Left renal cortex interstitium (tissue), 4 donors: ENCODE measurements at places on chromosomes 16 and 17. TPM values are rescaled to one million over a fixed set of nuclear protein-coding genes. Genes with fewer than 3 reads are reported as not detected.

TNFAIP1 gene
- polyA plus RNA-seq = 42.1 TPM

MAPK7 gene
- 31.2 TPM for polyA plus RNA-seq

CCL4 gene
- polyA plus RNA-seq = 0.62 TPM

ZFP3 gene
- polyA plus RNA-seq = 14.4 TPM

ARHGAP44 gene
- polyA plus RNA-seq = 6.6 TPM

CDRT4 gene
- polyA plus RNA-seq = 19.3 TPM
